ENCODE measurements at places on chromosomes 11 and 22.
A peak's percentile ranks its signal among the peaks of the same experiment; 100 is the strongest.

- no peak for DNase-seq
Observed at GRCh38 chr11:114158421-114158820, 98.9 kb downstream of the ZBTB16 start.

DNA sequence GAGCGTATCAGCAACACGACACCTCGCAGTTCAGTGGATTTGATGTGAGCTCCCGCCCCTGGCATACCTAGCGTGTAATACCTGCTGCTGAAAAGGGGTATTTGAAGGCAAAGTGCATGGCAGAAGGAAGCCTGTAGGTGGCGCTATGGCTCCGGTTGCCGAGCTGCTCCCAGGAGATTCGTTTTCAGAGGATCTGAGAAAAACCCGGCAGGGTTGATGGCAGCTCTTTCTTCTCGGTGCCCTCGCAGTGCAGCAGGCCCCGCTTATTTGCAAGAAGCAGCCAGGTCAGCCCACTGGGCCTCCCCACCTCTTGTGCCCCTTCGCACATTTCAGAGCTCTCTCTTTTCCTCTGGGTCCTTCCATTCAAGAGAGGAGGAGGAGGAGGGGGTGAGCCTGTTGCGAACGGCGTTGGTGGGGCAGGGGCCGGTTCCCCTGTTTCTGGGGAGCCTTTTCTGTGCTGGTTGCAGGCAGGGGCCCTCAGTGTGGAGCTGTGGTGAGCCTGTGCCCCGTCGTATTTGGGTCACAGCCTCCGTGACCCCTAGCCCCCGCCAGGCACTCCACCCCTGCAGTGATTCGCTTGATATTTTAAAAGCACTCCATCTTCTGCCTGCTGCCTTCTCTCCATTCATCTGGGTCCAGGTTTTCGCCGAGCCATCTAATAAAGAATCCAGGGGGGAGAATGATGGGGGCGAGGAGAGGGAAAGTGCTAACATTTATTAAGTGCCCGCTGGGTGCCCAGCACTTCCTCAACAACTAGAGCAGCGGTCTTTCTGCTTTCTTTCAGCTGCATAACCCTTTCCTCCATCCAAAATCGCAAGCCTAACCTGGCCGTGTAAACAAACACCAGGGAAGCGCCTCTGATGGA is 85.3 kb upstream of the SYT13 start:
- peak; percentile 63 for DNase-seq

- DNase-seq: no peak
Observed at GRCh38 chr11:107757661-107758060, 45.8 kb upstream of the SLN start.

- no peak for DNase-seq
Observed at GRCh38 chr11:62128835-62129234, 5.0 kb downstream of the INCENP start.

- no peak for DNase-seq
Observed at GRCh38 chr11:110891411-110891810, 179.2 kb upstream of the ARHGAP20 start.

- DNase-seq: no peak
Observed at GRCh38 chr11:111479666-111480065, 32.5 kb downstream of the BTG4 start.

GRCh38 chr11:94175535-94175934 is 46.9 kb downstream of the PANX1 start:
- no peak for DNase-seq

GRCh38 chr22:49100773-49101172 is 726.9 kb downstream of the BRD1 start:
- no peak for DNase-seq

DNA sequence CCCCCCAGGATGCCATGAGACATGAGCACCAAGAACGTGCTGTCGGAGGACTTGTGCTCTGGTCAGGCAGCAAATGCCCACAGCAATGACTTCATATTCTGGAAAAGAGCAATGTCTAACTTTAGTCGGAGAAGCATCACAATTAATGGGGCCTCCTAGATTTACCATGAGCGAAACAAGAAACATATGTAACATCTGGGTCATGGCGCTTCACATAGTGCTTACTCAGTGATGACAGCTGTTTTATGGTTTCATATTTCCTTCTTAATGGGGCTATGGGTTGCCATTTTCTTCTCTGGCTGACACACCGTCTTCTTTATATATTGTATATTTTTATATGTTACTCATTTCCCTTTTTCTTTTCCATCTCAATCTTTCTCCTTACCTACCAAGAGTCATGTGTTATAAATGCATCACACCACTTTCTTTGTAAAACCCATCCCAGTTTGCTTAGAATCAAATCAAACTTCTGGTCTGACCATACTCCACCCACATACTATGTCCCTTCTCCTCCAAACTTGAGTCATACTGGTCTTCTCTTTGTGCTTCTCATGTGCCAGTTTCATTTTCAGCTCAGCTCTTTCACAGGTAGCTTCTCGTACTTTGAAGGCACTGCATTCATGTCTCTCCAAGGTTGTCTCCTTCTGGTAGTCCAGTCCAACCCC is 9.4 kb upstream of the CASP12 start:
- no peak for DNase-seq

- DNase-seq: no peak
Observed at GRCh38 chr11:32451808-32452207, 16.5 kb upstream of the WT1 start.

GRCh38 chr11:250740-251299 is 14.0 kb downstream of the PSMD13 start:
- no peak for DNase-seq

DNA sequence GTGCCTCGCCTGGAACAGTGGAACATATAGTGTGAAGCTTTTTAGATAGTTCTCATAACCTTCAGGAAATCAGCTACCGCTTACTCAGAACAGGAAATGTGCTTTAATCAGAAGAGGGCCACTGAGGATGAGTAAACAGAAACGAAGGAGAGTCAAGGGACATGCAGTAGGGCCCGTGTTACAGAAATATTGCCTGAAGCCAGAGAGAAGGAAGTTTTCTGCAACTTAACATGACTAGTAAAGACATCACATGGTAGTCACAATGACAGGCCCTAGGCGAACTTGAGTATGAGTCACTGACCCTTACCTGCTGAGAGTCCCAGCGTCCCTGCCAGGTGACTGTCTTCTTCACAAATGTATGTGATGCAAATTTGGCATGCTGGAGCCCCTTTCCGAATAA is 39.4 kb downstream of the CARD18 start:
- no peak for DNase-seq

GRCh38 chr11:45318516-45318915 is 32.4 kb upstream of the SYT13 start:
- no peak for DNase-seq

DNA sequence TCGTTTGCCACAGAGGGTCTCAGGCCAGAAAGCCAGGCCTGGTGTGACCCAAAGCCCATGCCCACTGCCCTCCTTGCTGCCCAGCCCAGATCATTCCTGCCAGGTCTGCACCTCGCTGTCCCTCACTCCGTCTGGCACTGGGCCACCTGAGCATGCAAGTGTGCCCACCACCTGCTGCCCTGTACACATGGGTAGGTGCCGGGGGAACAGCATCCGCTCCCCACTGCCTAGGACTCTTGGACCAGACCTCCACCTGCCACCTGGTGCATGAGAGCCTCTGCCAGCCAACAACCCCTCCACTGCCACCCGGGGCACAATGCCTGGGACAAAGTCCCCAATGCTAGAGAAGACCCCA is 12.5 kb downstream of the MGAT3 start:
- no peak for DNase-seq

DNA sequence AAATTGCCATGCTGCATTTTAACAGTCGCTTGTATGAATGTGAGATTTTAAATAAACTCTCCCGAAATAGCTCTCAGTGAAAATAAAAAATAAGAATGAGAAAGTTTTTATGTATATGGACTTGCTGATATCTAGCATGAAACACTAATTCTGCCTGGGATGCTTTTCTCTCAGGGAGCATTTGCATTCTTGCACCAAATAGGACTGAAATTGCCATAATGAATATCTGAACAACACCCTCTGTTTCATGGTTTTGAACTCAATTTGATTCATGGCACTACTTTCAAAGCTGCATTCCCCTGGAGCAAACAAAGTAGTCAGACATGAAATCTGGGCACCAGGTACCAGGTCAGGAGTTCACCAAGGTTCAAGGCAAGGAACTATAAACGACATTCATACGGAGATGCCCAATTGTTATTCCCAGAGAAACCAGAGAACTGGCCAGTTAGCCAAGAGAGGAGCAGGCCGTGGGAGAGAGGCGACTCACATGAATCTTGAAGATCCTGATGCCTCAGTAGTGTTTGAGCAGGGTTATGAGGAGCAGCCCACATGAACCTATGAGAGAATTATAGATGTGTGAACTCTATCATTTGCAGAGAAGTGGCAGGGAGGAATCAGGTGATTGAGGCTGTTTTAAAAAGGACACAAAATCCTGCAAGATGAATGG is 270.6 kb upstream of the ZC3H12C start:
- no peak for DNase-seq

GRCh38 chr11:117314840-117315239 is 1.2 kb downstream of the BACE1 start:
- DNase-seq: no peak

GRCh38 chr11:66302656-66303055 is 11.0 kb downstream of the TMEM151A start:
- no peak for DNase-seq

- DNase-seq: no peak
Observed at GRCh38 chr11:116510886-116511650, 261.7 kb downstream of the BUD13 start.

DNA sequence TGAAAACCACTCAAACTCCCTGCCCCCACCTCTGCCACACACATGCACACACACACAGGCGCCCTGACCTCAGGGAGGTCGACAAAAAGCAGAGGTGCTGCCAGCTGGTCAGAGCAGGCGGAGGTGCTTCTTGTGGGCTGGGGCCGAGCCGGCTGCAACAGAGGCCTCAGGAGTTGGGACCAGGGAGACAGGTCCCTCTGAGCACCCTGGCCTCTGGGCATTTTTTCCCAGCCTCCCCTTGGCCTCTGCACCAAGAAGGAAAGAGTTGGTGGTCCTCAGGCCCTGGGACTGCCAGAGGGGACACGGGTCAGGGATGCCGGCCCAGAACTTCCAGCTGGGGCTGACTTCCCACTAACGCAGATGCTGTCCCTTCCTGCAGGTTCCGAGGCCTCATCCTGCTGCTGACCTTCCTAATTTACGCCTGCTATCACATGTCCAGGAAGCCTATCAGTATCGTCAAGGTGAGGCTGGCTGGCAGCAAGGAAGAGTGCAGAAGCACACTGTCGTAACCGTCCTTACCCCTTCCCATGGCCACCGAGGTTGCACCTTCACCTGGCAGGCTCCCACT is 13.4 kb downstream of the SLC37A2 start:
- no peak for DNase-seq

DNA sequence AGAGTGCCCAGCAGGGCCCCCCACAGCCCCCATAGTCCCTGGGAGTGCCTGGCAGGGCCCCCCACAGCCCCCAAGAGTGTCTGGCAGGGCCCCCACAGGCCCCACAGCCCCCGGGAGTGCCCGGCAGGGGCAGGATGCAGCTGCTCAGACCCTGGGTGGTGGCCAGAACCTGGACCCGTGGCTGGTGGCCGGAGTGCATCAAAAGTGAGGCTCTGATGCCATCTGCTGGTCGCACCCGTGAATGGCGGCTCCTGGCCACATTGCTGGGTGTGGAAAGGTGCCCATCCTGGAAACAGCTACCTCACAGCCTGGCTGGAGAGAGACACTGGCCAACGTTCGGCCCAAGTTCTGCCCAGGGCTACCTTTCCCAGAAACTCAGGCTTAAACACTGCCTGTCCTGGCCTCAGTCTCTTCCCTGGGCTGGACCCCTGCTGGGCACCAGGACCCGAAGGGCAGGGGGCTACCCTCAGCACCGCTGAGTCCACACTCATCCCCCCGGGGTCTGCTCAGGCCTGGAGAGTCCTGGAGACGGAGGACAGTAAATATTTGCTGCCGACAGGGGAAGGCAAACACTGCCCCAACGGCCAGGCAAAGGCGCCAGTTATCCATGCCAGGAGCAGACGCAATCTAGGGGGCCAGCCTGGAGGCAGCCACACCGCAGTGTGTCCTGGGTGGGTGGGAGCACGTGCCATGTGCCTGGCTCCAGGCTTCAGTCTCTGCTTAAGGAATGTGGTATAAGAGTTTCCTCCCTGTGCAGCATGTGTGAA is 4.4 kb downstream of the INS start:
- DNase-seq: no peak

DNA sequence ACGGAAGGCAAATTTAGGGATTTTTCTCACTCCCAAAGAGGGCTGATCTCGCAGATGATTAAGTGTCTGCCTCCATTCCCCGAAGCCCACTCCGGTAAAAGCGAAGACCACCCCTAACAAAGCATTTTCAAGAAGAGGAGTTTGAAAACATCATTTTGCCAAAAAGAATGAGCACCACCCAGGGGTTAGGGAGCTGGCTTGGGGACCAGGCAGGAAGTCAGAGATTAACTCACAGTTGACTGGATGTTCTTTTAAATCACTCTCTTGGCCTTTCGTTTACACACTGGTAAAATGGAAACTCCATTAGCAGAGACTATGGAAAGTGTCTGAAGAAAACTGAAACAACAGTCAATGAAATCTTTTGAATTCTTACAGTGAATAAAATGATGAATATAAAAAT is 7.9 kb upstream of the TRIM44 start:
- no peak for DNase-seq

- no peak for DNase-seq
Observed at GRCh38 chr22:28630177-28630574, 49.5 kb downstream of the TTC28 start.

DNA sequence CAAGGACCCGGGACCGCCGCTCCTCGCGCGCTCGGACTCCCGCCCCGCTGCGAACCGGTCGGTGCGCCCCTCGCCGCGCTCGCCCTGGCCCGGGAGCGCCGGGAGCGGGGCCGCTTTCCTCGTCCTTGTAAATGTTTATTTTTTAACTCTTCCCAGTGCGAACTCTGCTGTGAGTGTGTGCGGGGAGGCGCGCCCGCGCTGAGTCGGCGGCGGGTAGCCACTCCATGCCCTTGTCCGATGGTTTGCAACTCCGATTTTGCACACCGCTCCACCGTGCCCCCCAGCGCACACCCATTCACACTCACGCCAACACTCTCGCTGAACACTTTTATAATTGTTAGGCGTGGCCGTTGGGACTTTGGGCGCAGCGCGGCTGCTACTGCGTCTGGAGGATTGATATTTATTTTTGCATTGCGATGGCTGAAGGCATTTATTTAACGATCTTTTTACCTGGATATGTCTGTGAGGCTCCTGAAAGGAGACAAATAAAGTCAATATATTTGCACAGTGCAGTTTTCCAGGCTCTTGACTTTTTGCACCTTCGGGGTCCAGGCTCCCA is 1.0 kb downstream of the C11orf96 start:
- no peak for DNase-seq

- DNase-seq: peak; percentile 23
Observed at GRCh38 chr11:70471254-70471653, 72.9 kb downstream of the CTTN start.

GRCh38 chr11:76689313-76690260 is 19.0 kb upstream of the LRRC32 start:
- no peak for DNase-seq

- no peak for DNase-seq
Observed at GRCh38 chr11:91067666-91068065, 844.8 kb upstream of the CHORDC1 start.

Data from HCT116 (cell line).